H9 (cell line): ENCODE measurements at places on chromosomes 5 and 9. TPM values are rescaled to one million over a fixed set of nuclear protein-coding genes. Genes with fewer than 3 reads are reported as not detected.

Gene SMC2
- 43.4 and 47.0 TPM in 2 replicates for total RNA-seq

Gene SPATA31C1
- 0.15 TPM in 2 replicates for total RNA-seq

Gene ROPN1L
- 0.37 TPM in 1 of 2 replicates, not detected in the other for total RNA-seq

Gene GAPT
- total RNA-seq = not detected in 2 replicates

Gene SYNPO
- total RNA-seq = 1.7 and 1.9 TPM in 2 replicates

Gene OR1N2
- total RNA-seq = not detected in 2 replicates

Gene FAXDC2
- total RNA-seq = 3.0 and 3.2 TPM in 2 replicates
